NK-92 treated with Interleukin-12 subunit alpha and Interleukin-12 subunit beta, amount 100 ng/mL, for 24 hours (cell line): ENCODE measurements at places on chromosomes 12 and 14.

GRCh38 chr12:75389706-75390105 lies 1.2 kb upstream of the GLIPR1L2 start:
- DNase-seq, result no peak

DNA sequence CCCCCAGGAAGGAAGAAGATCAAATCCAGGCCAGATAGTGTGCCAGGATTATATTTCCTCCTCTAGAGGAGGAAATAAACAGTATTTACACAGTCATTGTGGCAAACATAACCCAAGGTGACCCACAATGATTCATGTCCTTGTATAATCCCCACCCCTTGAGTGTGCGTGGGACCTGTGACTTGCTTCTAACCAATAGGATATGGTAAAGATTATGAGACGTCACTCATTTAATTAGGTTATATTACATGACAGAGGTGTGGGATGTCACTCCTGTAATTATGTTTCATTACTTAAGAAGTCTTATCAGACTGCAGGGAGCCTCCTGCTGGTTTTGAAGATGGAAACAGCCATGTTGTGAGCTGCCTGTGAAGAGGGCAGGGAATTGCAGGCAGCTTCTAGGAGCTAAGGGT lies 12.2 kb upstream of the CATSPERB start:
- DNase-seq, result no peak

DNA sequence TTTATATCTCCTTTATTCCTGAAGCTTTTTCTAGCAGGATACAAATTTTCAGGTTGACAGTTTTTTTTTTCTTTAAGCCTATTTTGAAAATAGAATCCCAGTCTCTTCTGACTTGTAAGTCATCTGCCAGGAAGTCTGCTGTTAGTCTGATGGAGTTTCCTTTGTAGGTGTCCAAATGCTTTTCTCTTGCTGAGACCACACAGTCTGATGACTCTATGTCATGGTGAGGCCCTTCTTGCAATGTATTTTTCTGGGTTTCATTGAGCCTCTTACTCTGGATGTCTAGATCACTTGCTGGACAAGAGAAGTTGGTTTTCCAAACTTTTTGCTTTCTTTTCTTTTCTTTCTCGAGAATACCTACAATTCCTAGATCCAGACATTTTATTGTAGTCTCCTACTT lies 30.6 kb downstream of the USP15 start:
- DNase-seq, result no peak

DNA sequence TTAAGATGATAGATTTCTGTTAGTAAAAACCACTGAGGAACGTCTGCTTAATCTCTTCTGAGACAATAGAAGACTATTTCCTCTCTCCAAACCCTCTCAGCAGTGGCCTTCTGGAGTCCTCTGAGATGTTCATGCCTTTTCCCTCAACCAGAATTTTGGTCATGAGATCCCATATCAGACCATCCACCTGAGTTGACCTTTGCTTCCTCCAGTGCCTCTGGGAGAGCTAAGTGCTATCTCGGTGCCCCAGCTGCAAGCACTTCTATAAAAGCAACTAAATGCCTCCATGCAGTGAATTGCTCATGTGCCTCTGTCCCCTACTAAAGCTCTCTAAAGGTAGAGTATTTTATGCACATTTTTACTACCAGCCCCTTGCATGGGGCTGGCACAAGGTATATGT lies 172.8 kb upstream of the BCL2L14 start:
- no peak for DNase-seq

DNA sequence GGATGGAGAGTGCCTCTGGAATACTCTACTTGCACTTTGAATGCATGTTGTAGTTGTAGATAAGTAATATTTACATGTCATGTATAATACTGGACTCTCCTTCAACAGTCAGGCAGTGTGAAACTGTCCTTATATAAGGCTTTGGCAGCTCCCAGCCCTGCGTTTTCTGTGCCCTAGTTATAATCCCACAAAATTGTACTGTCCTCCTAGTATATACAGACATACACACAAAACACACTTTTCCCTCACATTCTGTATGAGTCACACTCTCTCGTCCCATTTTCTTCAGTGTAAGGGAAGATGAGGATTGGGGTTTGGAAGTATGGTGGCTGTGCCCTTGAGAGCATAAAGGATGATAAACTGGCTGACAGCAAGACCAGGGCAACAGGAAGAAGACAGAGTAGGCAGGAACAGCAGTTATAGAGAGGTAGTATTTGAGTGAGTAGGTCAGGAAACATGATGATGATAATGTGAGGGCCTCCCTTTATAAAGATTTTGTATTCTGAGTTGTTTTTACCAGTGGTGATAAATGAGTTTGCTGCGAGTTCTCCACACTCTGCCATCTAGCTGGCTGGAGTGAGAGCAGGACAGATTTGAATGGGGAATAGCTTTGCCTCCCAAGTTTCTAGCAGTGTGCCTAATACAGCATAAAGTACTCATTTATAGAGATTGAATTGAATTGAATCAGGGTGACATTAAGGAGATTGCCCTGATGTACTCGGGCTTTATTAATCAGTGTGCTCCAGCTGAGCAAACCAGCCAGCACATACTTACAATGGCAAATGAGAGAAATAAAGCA lies 5.0 kb downstream of the CREBL2 start:
- no peak for DNase-seq

DNA sequence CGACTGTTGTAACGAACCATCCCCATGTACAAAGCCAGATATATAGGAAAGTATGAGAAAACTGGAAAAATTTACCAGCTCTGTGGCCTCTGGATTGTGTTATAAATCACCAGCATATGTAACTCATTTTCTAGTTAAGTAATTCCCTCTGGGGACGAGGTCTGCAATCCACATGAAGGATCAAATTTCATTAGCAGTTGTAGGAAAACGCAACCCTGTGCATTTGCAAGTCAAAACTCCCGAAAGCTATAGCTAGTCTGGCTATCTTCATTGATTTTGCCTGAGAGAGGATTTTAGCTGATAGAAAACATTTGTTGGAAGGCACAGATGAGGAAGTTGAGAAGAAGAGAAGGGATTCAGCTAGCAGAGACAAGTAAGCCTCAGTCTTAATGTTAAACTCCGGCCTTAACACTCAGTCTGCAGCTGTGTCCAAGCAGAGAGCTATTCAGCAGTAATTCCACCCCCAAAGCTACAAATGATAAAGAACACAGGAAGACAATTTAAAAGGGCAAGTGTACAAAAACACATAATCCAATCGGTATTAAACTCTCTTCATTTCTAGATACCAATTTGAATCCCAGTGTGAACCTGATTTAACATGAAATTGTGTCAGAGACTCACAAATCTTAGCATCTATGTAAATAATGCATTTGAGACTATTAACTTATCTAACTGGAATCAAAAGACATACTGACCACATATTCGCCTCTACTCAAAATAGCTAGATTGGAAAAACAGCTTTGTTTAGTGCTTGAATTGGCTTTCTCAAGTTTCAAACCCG lies 54.2 kb upstream of the CERS5 start:
- DNase-seq, result no peak

- DNase-seq, result no peak
These were observed 1009.1 kb upstream of the FLRT2 start for GRCh38 chr14:84520711-84521338.

DNA sequence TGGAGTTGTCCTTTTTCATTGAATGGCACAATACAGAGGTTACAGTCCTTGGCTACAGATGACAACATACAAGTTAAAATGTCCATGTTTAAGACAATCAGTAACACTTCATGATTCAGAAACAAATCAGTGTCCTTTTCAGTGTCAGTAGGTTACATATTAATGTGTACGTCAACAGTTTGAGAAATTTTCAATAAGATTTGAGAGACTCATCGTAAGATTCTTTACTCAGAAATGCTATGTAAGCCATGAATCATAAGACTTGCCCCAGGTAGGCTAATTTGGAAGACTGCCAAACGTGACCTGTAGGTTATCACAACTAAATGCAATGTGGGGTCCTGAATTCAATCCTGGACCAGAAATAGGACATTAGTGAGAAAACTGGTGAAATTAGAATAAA lies 3.5 kb downstream of the RDH12 start:
- no peak for DNase-seq

DNA sequence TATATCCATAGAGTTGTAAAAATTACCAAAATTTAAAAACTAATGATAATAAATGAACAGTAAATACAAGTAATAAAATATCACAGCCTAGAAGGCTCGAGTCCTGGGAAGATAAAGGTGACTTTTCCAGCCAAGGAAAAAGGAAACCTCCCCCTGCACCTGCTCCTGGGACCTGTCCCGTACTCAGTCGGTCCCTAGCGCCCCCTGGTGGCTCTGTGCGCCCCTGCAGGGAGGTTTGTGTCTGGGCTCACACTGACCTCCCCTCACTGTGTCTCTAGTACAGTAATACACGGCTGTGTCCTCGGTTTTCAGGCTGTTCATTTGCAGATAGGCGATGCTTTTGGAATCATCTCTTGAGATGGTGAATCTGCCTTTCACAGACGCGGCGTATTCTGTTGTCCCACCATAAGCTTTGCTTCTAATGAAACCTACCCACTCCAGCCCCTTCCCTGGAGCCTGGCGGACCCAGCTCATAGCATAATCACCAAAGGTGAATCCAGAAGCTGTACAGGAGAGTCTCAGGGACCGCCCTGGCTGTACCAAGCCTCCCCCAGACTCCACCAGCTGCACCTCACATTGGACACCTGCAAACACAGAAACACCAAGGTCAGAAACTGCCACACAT lies 1030.4 kb downstream of the TMEM121 start:
- peak; percentile 62 for DNase-seq

DNA sequence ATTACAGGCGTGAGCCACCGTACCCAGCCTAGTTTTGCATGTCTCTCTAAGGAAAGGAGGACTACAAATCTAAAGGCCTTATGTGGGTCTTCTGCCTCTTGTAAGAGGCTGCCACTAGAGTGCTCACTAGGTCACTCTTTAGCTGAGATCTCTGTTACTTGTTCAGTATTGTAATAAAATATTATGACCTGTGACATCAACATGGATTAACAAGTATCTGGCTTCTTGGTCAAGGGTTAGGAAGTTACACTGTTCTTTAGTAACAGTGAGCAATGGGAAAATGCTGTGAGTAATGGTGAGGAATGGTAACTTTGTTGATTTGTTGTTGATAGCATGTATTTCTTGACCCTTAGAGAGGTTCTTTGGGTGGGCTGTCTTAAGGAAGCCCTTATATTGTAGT lies 50.5 kb downstream of the ERC1 start:
- DNase-seq, result no peak

DNA sequence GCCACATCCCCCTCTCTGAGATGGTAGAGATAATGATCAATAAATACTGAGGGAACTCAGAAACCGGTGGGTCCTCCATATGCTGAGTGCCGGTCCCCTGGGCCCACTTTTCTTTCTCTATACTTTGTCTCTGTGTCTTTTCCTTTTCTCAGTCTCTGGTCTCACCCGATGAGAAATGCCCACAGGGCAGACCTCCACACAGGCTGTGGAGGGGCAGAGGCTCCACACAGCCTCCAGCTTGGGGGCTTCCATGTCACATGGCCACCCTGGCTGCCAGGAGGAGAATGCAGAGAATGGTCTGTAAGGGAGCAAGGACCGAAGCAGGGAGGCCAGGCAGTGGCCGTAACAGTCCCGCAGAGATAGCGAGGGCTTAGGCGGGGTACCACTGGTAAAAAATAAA lies 105.9 kb downstream of the NTF3 start:
- no peak for DNase-seq

- DNase-seq, result no peak
These were observed 24.8 kb upstream of the TMEM106C start for GRCh38 chr12:47938594-47938993.

DNA sequence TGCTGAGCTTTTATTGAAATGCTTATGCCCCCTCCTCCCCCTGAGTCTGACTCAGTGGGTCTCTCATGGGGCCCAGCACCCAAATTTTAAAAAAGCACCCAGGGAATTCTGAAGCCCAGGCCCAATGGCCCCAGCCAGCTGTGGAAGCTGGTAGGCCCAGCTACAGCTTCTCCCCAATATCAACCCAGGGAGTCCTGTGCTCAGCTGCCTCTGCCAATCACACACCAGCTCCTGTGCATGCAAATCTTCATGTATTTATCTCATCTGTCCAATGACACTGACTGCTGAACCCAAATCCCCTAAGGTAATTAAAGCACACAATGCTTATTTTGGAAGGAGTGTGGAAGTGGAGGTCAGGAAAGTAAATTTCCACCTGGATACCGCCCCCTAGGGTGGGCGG lies 76.3 kb downstream of the CCDC88C start:
- DNase-seq, result no peak

- DNase-seq, result no peak
These were observed 2.5 kb upstream of the ZCCHC8 start for GRCh38 chr12:122503147-122503751.

DNA sequence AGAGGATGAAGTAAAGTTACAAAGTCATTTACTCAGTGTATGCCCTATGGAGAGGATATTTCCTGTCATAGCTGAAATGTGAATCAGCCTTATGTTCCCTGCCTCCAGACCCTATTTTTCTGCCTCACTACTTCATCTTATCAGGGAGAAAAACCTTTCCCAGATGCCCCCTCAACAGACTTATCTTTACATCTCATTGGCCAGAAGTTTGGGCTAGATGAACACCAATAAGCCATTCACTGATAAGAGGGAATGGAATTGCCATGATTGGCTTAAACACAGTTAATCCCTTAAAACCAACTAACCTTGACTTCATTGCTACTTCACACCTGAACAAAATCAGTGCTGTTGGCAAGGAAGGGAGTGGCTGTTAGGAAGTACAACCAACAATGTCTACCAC lies 40.1 kb downstream of the CREBL2 start:
- DNase-seq, result no peak

DNA sequence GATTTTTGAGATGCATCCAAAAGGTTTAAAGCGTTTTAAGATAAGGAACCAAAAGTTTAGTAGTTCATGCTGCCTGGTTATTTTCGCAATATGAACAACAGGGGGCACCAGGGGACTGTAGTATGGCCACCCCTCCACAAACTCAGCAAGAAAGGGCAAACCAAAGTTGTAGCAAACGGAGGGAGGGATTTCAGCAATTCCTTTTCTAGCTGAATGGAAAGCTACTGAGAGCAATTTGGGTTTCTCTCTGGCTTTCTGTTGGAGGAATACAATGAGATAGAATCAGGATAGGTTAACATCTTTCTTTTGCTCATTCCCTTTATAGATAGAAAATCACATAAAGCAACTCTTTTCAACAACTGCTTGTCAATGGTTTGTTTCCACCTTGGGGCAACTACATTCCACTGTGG lies 62.5 kb downstream of the DRAM1 start:
- peak; percentile 3 for DNase-seq

DNA sequence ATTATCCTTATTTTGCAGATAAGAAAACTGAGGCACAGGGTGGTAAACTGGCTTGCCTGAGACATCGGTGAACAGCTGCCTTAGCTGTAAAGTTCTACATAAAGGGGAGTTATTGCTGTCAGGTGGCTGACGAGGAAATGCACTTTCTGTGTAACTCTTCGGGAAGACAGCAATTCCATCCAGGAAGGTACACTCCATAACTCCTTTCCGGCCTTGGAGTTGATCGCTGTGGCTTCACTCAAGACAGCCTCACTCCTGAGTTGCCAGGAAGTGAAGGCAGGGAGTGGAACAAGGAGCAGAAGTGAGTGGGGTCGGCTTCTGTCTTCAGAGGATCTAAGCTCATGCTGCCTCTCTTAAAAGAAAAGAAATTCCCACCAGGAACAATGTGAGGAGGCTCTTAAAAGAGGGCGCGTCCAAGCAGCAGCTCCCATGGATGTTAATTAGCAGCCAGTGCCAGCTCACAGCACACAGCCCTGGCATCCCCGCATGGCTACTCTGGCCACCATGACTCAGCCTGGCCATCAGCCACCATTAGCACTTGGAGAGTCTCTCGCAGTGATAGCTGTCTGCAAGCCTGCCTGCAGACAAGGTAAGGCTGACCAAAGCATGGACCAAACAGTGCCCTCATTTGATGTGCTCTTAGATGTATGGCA lies 60.3 kb downstream of the NUAK1 start:
- no peak for DNase-seq

- no peak for DNase-seq
These were observed 442.7 kb downstream of the BTG1 start for GRCh38 chr12:91702843-91703425.

- no peak for DNase-seq
These were observed 233.3 kb downstream of the CCDC59 start for GRCh38 chr12:82124711-82125380.
